Vagina (tissue), 2 donors: ENCODE measurements at places on chromosomes 7 and 10.

DNA sequence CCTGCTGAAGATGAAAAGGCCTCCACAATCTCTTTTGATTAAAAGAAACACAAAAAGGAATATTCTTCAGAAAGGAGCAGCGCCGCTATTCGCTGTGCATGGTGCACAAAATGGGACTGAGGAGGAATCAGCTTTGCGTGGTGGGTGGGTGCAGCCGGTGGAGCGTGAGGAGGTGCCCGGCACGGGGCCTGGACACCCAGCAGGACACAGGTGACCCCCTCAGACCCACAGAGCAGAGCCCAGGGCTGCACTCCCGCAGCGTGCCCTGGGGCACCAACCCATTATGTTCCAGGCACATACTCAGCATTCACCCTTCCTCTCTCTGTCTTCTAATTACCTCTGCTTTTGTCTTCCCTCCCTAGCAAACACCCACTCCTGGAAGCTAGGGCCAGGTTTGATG, 238.0 kb upstream of the PPP2R2D start:
- no peak for DNase-seq
- no peak overlapping the region for H3K4me3 ChIP-seq
- H3K27ac ChIP-seq = no peak overlapping the region
- H3K4me1 ChIP-seq = no peaks in the 10 kb centered on the region

- H3K27me3 ChIP-seq = no peaks in the 10 kb centered on the region
- no peak overlapping the region for H3K4me3 ChIP-seq
- peaks cover 39% of the 10 kb centered on the region for H3K4me1 ChIP-seq
- no peak overlapping the region for H3K27ac ChIP-seq
Measured at GRCh38 chr7:128017862-128018845, 13.1 kb downstream of the LRRC4 start.

GRCh38 chr7:3455806-3456595, 154.9 kb downstream of the SDK1 start:
- H3K4me1 ChIP-seq = no peaks in the 10 kb centered on the region
- no peak overlapping the region for H3K27ac ChIP-seq
- no peak for DNase-seq

GRCh38 chr10:100348389-100348927, 1.4 kb downstream of the SCD start:
- no peak overlapping the region for H3K27ac ChIP-seq
- H3K36me3 ChIP-seq = no peaks in the 10 kb centered on the region
- H3K4me3 ChIP-seq = peak overlapping the region; percentile 63

GRCh38 chr7:90961037-90961725, 303.1 kb upstream of the FZD1 start:
- peaks cover 12% of the 10 kb centered on the region for H3K4me1 ChIP-seq
- H3K27ac ChIP-seq = no peak overlapping the region
- H3K4me3 ChIP-seq = no peak overlapping the region
- H3K27me3 ChIP-seq = no peaks in the 10 kb centered on the region

DNA sequence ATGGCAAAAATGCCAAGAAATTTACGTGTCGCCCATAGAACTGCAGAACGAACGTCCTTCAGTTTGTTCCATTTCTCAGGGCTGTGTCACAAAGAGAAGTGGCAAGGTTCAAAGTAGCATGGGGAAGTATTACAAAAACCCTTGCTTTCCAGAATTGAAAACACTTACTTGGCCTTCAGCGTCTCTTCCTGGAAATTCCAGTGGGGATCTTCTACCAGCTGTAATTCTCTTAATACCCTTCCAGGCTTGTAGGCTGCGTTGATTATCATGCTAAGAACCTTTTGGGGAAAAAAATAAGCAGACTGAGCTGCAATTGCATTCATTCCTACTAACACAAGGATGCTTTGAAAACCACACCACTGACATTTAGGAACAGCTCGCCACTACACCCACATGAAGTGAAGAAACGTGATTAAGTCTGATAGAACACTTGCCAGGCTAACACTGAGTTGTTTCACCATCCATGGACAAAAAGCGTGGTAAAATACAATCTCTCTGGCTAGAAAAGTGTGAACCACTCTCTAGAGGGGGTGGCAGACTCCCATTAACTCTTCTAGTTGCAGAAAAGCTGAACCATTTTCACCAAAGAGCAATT, 222.3 kb downstream of the SFMBT2 start:
- no peaks in the 10 kb centered on the region for H3K27me3 ChIP-seq
- no peak for DNase-seq
- H3K4me1 ChIP-seq = no peaks in the 10 kb centered on the region
- no peak overlapping the region for H3K27ac ChIP-seq

GRCh38 chr7:114660126-114660486, 245.5 kb downstream of the FOXP2 start:
- H3K27me3 ChIP-seq = no peaks in the 10 kb centered on the region
- H3K27ac ChIP-seq = no peak overlapping the region
- no peaks in the 10 kb centered on the region for H3K36me3 ChIP-seq
- no peaks in the 10 kb centered on the region for H3K4me1 ChIP-seq

DNA sequence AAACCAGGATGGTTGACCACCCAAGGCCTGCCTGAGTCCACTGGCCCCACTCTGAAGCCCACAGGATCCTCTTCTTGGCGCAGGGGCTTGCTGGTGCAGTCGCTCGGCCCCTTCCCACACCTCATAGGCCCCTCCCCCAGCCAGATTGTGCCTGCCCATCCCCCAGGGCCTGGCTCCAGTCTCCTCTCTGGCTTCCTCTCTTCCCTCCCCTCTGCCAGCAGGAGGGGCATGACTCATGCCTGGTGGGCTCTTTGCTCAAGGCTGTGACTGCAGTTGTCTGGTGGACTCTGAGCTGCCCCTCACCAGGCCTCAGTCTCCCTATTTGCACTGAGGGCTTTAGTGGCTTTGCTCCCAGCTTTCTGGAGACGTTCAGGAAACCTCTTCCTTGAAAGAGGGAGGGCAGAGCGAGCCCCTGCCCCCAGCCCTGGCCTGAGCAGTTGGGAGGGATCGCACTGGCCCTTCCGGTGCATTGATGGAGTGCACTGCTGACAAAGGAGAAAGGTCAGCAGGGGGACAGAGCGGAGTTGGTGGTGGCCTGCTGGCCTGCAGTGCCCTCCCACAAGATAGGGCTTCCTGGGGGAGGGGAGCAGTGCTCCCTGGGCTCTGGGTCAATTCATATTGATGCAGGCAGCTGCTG, 60.7 kb downstream of the ZMIZ1 start:
- no peak for DNase-seq
- H3K27ac ChIP-seq = peak overlapping the region; percentile 74
- no peaks in the 10 kb centered on the region for H3K36me3 ChIP-seq
- no peaks in the 10 kb centered on the region for H3K27me3 ChIP-seq
- peaks cover 92% of the 10 kb centered on the region for H3K4me1 ChIP-seq

DNA sequence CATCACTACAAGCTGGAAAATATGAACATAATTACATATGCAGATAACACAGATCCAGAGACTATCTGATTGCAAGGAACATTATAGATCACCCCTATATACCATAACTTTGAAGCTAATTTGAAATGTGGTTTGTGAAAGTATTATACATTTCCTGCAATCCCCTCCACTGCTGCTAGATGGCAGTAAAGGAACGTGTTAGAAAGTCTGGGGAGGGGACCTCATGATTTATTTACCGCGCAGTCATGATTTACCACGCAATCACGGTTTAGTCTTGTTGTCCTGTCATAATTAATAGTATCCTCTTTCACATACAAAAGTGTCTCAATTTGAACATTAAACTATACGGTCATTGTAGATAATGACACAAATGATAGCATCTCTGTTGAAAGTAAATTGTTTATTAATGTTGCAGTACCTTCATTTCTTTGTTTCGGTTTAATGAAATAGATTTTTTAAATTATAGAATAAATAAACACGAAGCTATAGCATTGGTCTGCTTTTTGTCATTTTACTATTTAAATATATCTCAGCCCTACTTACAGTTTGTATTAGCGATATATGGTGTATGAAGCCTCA, 145.3 kb upstream of the PRSS1 start:
- no peaks in the 10 kb centered on the region for H3K27me3 ChIP-seq
- DNase-seq = no peak
- H3K4me1 ChIP-seq = no peaks in the 10 kb centered on the region
- no peak overlapping the region for H3K4me3 ChIP-seq
- no peak overlapping the region for H3K27ac ChIP-seq
- no peaks in the 10 kb centered on the region for H3K36me3 ChIP-seq

- H3K4me3 ChIP-seq = no peak overlapping the region
- H3K4me1 ChIP-seq = no peaks in the 10 kb centered on the region
Measured at GRCh38 chr7:142896151-142896550, 10.6 kb upstream of the TRPV6 start.
